NCI-H2081 treated with DMSO at 0.1 percent for 48 hours (cell line): ENCODE measurements at places on chromosomes 16 and 17.

GRCh38 chr16:50253514-50253910 lies 12.8 kb upstream of the ADCY7 start:
- DNase-seq = no peak

GRCh38 chr16:84724606-84725309 lies 25.0 kb downstream of the USP10 start:
- DNase-seq = no peak

DNA sequence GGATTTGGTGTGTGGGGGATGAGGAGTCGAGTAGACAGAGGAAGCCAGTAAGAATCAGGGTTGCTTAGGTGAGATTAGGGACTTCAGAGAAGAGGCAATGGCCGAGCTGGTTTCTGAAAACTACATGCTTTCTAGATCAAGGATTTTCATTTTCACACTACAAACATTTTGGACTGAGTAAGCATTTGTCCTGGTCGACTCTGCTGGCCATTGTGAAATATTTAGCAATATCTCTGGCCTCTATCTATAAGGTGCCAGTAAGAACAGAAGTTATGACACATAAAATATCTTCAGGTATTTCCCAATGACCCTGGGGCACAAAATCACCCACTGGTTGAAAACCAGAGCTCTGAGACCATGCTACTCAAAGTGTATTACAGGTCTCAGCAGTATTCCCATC lies 1275.1 kb upstream of the CDH8 start:
- no peak for DNase-seq

DNA sequence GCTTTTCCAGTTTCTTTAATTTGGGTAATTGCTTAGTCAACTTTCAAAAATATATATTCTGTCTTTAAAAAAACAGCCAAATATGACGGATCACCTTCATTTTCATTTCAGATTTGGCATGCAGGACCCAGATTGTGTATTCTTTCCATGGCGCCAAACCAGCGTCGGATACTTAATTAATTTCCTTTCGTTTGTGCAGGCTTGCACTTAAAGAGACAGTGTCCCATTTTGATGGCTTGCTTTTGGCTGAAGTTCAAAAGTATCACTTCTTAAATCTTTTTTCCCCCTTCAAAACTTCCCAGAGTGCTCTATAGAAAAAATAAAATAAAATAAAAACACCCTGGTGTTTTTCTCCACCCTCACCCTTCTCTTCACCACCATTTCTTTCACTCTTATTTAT lies 394.5 kb upstream of the SOX9 start:
- DNase-seq = no peak

- no peak for DNase-seq
Observed at GRCh38 chr17:48930435-48930873, 14.2 kb downstream of the SNF8 start.

GRCh38 chr17:55454906-55455474 lies 33.4 kb upstream of the MMD start:
- no peak for DNase-seq

- DNase-seq = no peak
Observed at GRCh38 chr17:77405867-77406732, 265.3 kb downstream of the SEC14L1 start.

- no peak for DNase-seq
Observed at GRCh38 chr17:5585836-5586521, 1.7 kb upstream of the NLRP1 start.

- DNase-seq = no peak
Observed at GRCh38 chr17:37124821-37125173, 176.0 kb downstream of the AATF start.

DNA sequence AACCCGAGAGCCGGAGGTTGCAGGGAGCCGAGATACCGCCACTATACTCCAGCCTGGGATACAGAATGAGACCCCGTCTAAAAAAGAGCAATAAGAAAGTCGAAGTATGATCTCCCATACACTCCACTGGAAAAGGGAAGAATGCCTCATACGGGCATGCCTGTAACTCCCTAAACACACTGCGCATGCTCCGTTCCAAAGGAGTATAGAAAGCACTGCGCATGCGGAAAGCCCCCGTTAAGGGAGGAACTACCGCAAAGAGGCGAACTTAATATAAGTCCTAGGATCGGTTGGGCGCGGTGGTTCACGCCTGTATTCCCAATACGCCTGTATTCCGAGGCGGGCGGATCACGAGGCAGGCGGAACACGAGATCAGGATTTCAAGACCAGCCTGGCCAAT lies 313.1 kb upstream of the ERCC4 start:
- no peak for DNase-seq

DNA sequence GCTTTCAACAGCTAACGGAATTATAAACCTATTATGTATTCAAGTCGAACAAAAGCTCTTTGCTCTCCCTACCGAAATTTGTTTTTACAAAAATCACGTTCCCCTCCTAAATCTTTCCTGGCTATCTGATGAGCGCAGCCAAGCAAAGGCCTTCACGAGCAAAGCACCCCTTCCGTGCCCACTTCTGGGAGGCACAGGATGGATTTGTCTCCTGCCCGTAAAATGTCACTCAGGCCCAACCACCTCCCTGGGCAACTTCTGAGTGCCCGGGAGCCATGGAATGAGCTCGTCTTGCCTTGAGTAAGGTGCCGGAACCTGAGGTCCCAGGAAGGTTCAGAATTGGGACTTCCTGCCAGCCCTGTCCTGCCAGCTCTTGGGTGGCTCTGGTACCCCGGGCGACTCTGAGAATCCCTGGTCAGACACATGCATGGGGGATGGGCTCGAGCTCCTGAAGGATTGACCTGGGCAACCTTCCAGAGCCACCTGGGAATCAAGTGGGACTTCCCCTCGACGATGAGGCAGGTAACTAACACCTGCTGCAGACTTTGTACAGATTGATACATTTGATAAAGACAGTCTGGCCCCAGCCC lies 19.8 kb downstream of the SLC7A5 start:
- DNase-seq = no peak

GRCh38 chr17:65022751-65023700 lies 33.5 kb downstream of the GNA13 start:
- no peak for DNase-seq

GRCh38 chr17:81912441-81913309 lies 1.5 kb upstream of the PCYT2 start:
- DNase-seq = no peak

- DNase-seq = no peak
Observed at GRCh38 chr17:68867759-68868516, 87.3 kb downstream of the ABCA8 start.

GRCh38 chr17:54947396-54947795 lies 21.1 kb downstream of the COX11 start:
- no peak for DNase-seq

DNA sequence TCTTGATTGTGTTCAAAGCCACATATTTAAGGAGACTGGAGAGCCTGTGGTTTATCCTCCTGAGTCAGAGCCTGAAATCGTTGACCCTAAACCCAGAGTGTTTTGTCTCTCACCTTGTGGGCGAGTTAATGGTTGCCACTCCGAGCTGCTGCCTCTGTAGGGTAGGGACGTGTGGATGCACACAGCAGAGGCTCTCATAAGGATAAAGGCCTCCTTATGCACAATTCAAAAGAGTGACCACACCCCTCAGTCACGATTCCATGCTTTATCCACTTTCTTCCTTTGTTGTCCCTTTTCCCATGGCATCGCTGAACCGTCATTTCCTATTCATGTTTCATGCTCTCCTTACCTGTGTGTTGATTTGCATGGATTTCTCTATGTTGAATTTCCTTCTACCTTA lies 805.0 kb upstream of the RBFOX1 start:
- DNase-seq = no peak

DNA sequence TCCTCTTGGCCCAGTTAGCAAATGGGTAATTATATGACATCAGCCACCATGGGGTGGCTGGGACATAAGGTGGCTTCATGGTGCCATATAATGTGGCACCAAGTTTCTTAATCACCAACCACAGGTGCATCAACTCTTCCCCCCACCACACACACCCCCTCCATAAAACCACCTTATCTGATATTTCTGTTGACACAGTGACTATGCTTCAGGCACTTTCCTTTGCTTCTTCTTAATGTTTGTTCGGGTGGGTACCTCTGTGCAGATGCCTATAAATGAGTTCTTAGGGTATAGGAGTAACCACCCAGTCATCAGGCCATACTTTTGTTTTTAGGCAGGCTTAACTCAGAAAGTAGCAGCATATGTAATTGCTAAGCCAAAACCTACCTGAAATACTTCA lies 29.5 kb downstream of the RNF43 start:
- DNase-seq = no peak

DNA sequence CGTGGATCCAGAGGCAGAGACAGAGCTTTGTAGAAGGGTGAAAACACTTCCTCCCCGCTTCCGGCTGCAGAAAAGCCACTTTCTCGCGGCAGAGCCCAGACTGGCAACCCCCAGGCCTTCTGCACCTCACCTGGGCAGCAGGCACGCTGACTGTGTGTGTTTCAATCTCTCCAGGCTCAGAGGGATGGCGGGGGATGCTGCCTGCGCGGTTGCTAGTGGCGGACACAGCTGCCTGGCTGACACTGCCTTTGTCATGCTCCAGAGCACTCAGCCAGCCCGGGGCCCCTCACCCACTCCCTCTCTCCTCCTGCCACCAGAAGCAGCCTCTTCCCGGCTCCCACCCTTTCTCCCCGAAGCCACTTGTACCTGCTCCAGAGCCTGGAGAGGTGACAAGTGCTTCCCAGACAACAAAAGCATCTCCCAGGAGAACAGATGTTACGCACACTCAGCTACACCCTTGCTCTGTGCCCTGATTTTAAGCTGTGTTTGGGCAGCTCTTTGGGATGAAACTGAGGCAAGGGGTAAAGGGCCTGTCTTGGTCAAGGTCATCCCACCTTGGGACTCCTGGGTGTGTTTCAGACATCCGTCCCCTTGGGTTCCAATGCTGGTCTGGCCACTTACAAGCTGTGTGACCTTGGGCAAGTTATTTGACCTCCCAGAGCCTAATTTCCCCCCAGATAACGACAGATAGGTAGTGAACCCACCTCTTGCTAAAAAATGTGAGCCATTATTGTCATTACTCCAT lies 9.2 kb upstream of the GLIS2 start:
- no peak for DNase-seq

GRCh38 chr17:67615011-67615561 lies 102.7 kb upstream of the NOL11 start:
- no peak for DNase-seq

GRCh38 chr17:42399948-42400843 lies 12.0 kb upstream of the STAT3 start:
- DNase-seq = no peak

DNA sequence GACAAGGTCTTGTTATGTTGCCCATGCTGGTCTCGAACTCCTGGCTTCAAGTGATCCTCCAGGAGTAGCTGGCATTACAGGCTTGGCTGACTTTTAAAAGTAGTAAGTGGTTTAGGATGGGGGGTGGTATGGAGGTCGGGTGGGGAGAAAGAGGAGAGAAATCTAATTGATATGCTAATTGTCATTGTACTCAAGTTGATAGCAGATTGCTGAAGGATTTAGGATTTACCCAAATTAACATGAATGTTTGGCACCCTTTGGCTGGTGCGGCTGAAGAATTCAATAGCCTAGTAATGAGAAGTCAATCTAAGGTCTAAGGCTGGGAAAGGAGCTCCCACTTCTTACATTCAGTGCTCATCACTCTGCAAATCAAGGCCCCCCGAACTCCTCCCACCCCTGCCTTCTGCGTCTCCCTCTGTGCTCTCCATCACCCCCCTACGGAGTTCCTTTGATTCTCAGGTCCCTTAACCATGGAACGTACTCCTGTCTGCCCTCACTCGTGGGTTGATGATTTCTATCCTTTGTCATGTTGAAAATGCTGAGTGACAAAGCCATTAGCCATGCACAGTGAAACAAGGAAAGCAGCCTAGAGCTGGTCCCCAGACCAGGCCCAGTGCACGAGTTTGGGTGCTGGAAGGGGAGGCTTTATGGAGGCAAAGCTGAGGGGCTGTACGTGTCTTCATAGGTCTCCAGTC lies 17.3 kb downstream of the CDH13 start:
- DNase-seq = no peak

DNA sequence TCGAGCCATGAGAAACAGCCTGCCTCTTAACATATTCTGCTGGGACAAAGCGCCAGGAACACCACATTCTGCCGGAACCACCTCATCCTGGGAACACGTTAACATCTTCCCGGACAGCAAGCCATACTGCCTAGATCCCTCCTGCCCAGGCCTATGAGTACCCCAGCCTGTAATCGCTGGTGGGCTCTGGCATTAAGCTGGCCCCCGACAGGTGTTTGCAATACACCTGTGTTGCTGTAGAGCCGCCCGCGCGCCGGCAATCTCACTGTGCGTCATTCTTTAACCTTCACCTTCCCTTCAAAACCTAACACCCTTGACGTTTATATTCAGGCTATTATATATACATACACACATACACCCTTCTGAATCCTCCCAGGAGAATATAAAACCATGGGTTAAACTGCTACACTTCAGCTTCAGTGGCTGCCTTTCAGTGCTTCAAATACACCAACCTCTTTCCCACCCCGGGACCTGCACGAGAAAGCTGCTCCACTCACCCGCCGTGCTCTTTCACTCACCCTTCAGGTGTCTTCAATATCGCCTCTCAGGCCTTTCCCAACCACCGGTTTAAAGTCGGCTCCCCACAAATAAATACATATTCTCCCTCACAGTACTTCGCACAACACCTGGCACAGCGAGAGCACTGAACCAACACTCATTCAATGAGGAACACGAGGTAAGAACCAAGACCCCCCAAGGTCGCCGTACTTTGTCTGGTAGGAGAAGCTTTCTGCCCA lies 1.0 kb upstream of the ENDOV start:
- DNase-seq = no peak

- DNase-seq = no peak
Observed at GRCh38 chr17:1077986-1078711, 81.2 kb downstream of the TIMM22 start.

DNA sequence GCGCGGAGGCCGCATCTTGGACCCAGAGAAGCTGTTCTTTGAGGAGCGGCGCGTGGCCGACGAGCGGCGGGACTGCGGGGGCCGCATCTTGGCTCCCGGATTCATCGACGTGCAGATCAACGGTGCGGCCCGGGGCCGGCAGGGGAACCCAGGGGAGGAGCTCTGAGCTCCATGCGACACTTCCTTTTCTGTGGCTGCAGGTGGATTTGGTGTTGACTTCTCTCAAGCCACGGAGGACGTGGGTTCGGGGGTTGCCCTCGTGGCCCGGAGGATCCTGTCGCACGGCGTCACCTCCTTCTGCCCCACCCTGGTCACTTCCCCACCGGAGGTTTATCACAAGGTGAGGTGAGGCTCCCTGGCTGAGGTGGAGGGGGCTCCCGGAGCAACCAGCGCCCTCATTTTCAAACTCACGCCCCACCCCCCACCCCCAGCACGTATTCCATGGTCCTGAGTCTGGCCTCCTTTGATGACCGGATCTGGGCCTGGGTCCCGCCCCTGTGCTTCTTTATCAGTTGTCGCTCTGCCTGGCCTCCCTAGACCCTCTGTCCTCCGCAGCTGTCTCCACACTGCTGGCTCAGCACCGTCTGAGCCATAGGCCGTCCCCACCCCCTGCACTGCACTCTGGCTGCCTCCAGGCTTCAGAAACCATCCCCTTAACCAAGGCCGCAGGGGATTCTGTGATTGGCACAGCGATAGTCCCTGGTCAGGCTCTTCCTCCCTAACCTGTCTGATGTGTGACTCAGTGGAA lies 787 bp downstream of the AMDHD2 start:
- DNase-seq = no peak

- DNase-seq = no peak
Observed at GRCh38 chr17:323721-324571, 28.7 kb downstream of the RPH3AL start.
